ENCODE measurements at places on chromosomes 12 and 14. TPM values are rescaled to one million over a fixed set of nuclear protein-coding genes. Genes with fewer than 3 reads are reported as not detected.

Gene EMP1
- 65.9 TPM for polyA plus RNA-seq

DNA sequence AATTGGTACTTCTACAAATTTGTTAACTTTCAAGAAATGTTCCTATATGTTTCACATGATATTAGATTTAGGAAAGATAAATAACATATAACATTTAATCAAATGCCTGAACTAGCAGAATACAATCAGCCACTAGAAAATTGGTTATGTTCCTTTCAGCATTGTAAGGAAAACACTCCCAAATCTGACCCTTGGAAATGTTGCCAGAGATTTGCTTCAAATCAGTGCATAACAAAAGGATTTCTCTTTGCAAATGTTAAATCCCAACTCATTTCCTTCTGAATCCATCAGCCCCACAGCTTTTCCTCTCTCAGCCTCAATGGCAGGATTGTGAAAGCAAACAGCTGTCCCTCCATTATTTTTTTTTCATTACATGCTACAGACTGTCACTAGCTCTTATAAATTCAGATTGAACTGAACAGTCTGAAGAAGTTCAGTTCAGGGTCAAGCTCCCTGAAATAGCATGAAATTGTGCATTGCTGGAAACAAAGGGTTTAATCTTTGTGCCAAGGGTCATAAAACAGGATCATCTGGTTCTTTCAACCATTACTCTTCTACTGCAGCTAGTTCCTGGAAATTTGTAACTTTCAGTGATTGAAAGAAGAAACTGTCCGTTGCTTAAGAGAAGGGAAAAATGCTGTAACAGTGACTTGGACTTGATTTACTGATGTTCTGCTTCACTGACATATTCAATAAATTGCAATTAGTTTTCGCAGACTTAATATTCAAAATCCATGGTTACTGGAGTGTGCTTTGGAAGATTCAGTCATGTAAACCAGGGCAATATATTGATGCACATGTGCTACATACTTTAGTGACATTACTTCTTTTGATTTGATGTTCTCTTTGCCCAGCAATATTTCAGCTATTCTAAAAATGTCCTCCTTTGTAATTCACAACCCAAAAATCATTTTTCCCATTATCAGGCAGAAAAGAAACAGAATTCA is 246.4 kb downstream of the RPL10L start:
- DNase-seq: peak; percentile 72

Gene ASCL1
- not detected for polyA plus RNA-seq

DNA sequence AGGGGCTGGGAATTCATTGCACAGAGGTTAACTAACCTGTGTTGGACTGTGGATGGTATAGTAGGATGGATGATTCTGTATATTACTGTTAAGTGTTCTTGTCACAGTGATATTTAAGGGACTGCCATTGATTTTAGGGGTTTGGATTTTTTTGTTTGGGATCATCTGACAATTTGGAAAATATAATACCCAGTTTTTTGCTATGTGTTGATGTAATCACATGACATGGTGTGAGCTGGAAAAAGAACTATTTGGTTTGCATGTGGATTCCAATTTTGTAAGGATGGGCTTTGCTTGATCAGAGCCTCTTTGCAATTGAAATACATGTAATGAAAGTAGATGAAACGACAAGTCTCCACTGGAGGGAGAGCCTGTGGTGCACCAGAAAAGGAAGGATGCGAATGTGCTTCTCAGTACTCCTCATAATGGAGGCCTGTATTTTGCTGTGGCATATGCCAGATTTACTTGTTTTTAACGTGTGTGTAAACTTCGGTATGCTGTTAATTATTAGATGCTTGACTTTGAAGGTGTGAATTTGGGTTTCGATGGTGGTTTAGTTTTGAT is 2.7 kb downstream of the DYRK2 start:
- peak; percentile 49 for DNase-seq

Data from small intestine (tissue), 16 donors.